ENCODE measurements at places on chromosomes 7 and 10. TPM values are rescaled to one million over a fixed set of nuclear protein-coding genes. Genes with fewer than 3 reads are reported as not detected.

DNA sequence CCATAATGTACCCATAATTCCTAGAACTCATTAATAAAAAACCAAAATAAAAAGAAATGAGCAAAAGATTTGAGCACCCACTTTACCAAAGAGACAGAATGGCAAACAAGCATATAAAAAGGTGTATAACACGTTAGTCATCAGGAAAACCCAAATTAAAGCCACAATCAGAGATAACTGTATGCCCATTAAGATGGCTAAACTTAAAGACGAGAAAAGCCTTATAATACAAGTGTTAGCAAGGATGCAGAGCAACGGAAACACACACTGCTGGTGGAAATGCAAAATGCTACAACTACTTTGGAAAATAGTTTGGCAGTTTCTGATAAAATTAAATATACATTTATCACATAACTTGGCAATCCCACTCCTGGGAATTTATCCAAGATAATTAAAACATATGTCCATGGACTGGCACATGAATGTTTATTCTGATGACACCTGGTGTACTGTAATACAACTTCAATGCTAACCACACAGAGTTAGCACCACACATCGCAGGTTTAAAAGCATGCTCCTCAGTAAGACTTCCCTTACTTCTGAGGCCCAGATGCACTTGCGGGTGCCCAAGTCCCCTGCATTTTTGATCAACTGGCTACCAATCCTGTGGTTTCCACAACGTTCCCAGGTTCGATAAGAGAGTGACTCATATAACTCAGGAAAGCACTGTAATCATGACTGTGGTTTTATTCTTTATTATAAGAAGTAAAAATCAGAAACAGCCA is 158.6 kb downstream of the SNX13 start:
- no peak for DNase-seq

DNA sequence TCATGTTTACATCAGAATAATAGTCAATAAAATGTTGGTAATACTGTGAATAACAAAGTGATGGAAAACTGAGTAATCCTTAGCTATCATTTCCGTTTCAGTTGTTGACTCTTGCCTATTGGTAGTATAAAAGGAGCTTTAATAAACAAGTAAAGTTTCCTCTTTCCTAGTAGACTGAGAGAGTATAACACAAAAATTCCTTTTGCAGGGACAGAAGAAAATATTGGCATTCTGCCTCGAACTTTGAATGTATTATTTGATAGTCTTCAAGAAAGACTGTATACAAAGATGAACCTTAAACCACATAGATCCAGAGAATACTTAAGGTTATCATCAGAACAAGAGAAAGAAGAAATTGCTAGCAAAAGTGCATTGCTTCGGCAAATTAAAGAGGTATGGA is 9.4 kb downstream of the KIF20B start:
- no peak for DNase-seq

- DNase-seq = peak; percentile 78
Measured at GRCh38 chr10:88879534-88880281, at the start of gene STAMBPL1. Gene STAMBPL1 (plus strand): TSS chr10:88880245. CDS start chr10:88901709, 21,464 bp downstream.

GRCh38 chr7:151392426-151392825 is 17.4 kb downstream of the WDR86 start:
- DNase-seq = peak; percentile 46

DNA sequence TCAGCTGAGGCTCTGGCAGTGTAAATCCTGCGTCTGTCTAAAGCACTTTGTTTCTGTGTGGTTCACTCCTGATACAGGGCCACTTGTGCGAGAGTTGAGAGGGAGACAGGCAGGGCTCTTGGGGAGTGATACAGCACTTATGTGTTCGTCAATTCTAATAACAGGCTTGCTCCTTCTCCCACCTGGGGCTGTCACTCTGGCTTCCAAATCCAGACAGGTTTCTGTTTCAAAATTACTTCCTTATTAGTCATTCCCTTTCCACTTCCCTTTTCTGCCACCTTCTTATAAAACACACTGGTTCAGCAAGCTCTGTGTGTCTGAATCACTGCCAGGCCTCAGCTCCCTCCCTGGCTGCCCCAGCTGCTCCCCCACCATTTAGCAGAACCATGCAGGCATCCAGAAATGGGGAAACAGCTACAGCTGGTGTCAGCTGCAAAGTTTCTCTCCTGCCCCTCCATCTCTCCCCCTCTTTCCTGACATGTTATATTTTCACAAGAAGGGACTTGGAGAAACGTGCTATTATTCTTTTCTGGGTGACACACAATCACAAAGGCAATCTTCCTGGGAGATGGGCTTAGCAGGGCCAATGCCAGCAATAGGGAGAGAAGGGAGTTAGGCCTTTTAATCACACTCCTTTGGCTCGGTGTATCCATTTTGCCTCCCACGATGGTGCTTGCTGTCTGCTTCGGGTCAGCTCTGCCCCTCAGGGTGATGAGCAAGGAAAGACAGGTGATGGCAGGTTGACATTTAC is 58.4 kb upstream of the ZNRF2 start:
- DNase-seq = peak; percentile 83

Gene MALRD1
- 0.95 TPM for total RNA-seq

Gene ZNF804B
- 0.41 TPM for total RNA-seq

Measured in sigmoid colon (tissue), 7 donors.